ENCODE measurements at places on chromosomes 1 and 21.

DNA sequence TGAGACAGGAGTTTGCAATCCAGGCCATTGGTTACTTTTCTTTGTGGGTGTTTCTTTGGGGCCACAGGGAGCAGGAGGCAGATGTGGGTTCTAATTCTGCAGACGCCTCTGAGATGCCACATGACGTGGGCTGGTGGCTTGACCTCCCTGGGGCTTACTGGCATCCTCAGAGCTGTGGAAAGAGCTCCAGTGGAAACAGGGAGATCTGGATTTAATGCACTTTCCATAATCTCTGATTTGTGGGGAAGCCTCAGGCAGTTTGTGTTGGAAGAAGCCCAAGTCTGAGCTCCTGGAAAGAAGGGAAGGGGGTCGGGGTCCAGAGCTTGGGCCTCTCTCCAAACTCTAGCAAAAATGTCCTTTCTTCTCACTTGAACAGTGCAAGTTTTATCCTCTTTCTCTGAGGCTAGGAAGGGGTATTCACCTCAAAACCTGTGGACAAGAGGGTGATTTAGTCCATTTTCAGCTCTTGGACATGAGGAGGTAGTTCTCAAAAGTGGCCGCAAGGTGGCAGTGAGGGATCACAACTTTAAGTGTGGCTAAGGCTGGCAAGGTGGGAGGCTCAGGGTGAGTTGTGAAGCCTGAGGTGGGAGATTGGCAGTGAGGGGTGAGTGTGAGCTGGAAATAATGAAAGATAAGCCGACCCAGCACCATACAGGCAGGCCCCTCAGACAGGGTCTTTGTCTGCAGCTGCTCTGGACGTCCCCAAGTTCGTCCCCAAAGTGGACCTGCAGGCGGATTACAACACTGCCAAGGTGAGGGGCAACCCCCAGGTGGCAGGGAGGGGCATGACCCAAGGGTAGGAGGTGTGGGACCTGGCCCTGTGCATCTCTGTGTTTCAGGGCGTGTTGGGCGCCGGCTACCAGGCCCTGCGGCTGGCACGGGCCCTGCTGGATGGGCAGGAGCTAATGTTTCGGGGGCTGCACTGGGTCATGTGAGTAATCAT is 9.2 kb downstream of the IKBKE start:
- peak; percentile 73 for DNase-seq

GRCh38 chr1:212301580-212301979 is 16.4 kb downstream of the PPP2R5A start:
- no peak for DNase-seq

DNA sequence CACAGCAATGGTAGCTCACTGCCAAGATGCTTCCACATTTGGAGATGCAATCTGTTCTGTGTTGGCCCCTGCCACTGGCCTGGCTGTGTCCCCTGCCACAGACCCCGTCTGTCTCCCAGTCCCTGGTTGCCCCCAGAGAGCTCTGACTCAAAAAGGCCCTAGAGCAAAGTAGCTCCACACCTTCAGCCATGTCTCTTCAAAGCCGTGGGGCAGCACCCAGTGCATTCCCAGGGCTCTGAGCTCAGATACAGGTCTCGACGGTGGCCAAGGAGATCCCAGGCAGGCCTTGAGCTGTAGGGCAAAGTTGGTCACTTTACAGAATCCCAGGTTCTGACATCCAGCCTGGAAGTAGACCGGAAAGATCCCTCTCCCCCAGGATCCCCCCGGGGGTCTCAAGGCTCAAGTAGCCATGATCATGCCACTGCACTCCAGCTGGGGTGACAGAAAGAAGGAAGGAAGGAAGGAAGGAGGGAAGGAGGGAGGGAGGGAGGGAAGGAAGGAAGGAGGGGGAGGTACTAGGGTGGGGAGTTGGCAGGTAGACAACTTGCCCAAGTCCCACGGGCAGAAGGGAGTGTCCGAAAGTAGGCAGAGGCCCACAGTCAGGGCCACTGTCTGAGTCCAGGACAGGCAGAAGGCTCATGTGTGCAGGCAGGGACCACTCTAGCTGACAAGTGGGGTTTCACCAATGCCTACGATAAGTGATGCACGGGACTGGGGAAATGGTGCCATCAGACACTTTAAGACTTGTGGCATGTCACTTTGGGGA is 4.8 kb upstream of the ARF1 start:
- DNase-seq: no peak

DNA sequence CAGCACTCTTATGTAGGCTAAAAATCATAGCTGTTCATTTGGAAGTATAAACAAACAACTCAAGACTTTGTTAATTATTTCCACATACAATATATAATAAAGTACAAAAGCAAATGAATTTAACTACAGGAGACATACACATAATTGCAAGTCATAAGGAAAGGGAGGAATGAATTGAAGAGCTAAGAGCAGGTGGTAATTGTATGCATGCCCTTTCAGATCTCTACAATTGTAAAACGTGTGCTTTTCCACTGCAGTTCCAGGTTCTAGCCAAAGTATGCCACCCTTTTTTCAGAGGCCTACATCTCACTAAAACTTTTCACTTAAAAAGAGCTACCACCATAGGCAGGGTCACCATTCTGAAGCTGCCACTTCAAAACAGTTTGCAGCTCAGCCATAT is 42.8 kb upstream of the HP1BP3 start:
- no peak for DNase-seq

GRCh38 chr1:26546819-26547218 is 17.3 kb downstream of the RPS6KA1 start:
- no peak for DNase-seq

- no peak for DNase-seq
Measured at GRCh38 chr1:95098196-95098595, 19.0 kb upstream of the TLCD4 start.

GRCh38 chr1:84001501-84001900 is 2.6 kb upstream of the TTLL7 start:
- DNase-seq: no peak

GRCh38 chr1:9758559-9759121 is 65.1 kb downstream of the CLSTN1 start:
- no peak for DNase-seq

GRCh38 chr21:28151758-28152157 is 840.9 kb downstream of the LTN1 start:
- DNase-seq: no peak

DNA sequence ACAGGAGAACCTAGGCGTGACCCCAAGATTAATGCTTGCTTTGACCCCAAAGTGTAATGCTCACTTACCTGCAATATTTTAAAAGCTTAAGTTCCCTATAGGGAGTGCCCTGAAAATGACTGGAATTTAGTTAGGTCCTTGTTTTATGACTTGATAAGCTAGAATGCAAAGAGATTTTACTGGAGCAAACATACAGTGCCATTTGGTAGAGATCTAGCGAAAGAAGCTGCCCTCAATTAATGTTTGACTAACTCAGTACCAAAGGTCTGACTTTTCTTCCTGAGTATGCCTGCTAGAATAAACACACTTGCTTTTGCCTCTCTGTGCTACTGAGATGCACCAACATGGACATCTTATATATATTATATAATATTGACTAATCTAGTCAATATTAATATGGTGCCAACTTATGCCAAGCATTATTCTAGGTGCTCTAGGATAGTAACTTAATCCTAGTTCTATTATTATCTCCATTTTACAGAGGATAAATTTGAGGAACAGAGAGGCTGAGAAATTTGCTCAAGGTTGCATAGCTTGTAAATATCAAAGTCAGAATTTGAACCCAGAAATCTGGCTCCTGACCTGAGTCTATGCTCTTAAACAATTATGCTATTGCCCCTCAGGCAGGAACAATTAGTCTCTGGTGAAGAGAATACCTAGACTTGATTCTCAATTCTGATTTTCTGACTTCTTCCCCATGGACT is 18.2 kb downstream of the S100A10 start:
- DNase-seq: no peak

- peak; percentile 60 for DNase-seq
Measured at GRCh38 chr1:224497714-224498573, 63.3 kb upstream of the WDR26 start.

DNA sequence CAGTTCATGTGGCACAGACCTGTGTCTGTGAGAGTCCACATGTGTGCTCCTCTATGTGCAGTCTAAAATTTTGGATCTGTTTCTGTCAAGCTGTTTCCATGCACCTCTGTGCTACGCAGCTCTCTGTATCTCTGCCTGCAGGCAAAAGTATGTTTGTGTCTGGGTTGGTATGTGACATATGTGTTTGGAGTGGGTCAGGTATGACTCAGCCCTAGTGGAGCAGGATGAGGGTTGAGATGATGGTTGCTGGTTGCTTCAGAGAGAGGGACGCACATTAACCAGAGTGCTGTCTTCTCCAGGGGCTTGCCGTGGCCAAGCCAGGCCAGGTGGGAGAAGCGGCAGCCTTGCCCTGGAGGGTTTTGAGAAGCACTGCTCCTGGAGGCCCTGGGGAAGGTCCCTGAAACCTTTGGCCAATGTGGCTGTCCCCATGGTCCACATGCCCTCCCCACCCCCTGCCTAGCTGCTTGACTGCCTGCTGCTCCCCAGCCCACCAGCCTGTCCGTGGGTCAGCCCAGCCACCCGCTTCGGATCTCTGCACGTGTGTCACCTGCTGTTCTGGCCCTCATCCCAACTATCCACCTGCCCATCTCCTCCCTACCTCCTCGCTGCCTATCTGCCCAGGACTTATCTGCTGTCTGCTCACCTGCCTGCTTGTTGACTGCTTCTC is 4.1 kb upstream of the EVA1B start:
- DNase-seq: no peak

DNA sequence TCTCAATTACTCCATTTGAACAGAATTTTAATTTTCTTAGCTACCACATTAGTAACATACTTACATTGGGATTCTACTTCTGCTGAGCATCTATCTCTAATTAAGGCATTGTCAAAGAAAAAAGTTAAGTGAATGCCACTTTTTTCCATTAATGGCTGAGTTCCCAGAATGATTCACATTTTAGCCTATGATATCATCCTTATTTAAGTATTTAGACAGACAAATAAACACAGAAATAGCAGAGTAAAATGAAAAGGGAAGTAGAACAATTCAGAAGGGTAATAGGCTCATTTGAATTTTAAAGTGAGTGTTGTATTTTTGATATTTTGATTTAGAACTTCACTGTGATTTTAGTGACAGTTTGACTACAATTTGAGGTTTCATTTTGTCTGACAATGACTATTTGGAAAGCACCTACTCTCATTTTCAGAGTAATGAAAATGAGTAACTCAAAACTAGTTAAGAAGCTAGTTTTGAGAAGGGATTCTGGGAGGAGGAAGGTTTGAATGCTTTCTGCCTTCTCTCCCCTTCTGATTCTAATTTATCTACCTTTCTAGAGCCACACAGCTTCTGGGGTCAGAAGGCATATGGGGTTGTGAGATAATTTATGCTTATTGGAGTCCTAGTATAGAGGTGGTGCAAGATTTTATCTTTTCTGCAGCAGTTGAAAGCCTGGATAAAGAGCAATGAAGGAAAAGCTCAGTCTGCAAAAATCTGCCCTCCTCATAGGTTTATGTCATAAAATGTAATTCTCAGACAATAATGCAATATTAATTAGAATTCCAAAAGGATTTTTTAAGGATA is 15.5 kb downstream of the LYPLAL1 start:
- no peak for DNase-seq

DNA sequence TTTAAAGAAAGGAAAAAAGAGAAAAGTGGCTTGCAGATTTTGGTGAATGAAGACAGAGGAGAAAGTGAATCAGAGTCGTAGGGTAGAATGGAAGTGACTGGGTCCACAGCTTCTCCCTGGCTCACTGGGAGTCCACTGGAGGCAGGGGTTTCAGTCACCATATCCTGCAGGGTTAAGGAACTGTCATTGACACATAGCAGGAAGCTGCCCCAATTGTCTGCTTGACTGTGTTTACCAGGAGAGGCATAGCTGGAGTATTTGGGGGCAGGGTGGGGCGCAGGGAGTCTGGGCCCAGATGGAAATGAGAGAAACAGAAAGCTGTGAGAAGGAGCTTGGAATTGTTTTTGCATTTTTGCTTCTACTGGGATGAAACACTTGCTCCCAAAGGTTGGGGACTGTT is 228.8 kb upstream of the CSF3R start:
- peak; percentile 35 for DNase-seq

GRCh38 chr1:117527566-117528102 is 78.2 kb upstream of the TENT5C start:
- DNase-seq: no peak

- peak; percentile 34 for DNase-seq
Measured at GRCh38 chr1:86504137-86504479, 35.4 kb downstream of the CLCA1 start.

DNA sequence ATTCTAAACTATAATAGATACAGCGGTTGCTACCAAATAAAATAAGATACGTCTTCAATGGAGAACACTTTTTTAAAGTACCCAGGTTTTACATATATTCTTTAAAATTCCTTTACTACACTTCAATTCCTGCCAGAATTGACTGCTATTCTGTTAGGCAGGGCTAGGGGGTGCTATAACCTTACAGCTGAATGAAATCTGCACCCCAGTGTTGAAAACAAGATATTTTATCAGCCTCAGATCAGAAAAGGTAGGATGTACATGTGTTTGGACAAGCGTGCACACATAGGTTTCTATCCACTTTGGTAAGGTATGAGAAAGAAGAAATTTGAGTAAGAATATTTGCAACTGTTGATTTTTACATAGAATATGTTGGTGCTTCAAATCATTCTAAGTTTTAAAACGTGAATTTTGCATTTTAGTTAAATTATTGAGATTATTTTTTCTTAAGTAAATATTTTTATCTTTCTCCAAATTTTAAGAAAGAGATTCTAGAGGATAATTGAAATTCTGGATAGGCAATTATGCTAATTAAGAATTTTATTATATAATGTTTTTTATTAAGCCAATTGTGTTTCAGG is 490.8 kb upstream of the ADGRL4 start:
- DNase-seq: no peak

DNA sequence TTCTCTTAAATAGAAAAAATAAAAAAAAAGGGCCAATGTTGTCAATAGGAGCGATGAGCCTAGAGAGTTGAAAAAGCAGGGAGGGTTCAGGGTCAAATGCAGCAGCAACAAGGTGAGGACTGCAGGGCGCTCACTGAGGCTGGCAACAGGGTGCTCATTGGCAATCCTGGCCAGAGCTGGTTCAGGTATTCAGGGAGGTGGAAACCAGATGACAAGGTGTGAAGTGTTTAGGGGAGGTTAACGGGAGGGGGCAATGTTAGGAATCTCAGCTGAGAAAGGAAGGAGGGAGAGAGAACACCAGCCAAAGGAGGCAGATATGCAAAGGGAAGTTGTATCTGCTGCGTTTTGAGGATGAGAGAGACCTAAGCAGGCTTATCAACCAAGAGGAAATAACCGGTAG is 129.8 kb upstream of the DAB1 start:
- peak; percentile 43 for DNase-seq

All from ELF-1 (cell line).